A549 treated with RU486 at 1 μM for 4 hours (cell line): ENCODE measurements at places on chromosomes 1 and 21. TPM values are rescaled to one million over a fixed set of nuclear protein-coding genes. Genes with fewer than 3 reads are reported as not detected.

Gene HAO2
- not detected in 5 replicates for total RNA-seq

Gene OXCT2
- total RNA-seq, result 0.32 to 0.60 TPM (median 0.52 TPM) in 5 replicates

Gene RNF223
- 0.32 to 0.62 TPM (median 0.53 TPM) in 5 replicates for total RNA-seq

Gene KCND3
- 0.02 TPM in 1 of 5 replicates, not detected in the others for total RNA-seq

Gene PPIAL4G
- not detected in 5 replicates for total RNA-seq

Gene HSF2BP
- total RNA-seq, result 1.6 to 2.5 TPM (median 2.0 TPM) in 5 replicates

Gene CLDN17
- not detected in 5 replicates for total RNA-seq

Gene TBX19
- total RNA-seq, result 0.84 to 1.2 TPM (median 0.93 TPM) in 5 replicates
